B cell (primary cell): ENCODE measurements at places on chromosomes 7 and 10. TPM values are rescaled to one million over a fixed set of nuclear protein-coding genes. Genes with fewer than 3 reads are reported as not detected.

The EDRF1 gene
- 63.0 and 69.4 TPM in 2 replicates for total RNA-seq

The CFAP69 gene
- total RNA-seq, result 0.15 and 0.29 TPM in 2 replicates

DNA sequence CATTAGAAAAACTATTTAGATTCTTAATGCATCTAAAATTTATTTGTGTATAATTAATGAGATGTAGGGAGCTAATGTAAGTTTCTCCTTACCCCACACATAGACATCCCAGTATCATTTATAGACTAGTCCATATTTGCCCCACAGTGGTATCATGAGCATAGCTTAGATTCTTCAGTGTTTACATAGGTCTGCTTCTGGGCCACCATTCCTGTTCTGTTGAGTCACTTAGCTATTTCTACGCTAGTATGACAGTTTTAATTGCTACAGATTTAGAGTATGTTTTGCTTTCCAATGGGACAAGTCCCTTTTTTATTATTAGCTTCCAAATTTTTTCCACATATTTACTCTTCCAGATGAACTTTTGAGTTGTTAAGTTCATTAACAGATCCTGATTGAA lies 69.4 kb downstream of the MCMBP start:
- H3K36me3 ChIP-seq, result no peaks in the 10 kb centered on the region
- no peaks in the 10 kb centered on the region for H3K27me3 ChIP-seq
- no peak for DNase-seq
- H3K27ac ChIP-seq, result no peak overlapping the region
- H3K4me3 ChIP-seq, result no peak overlapping the region

- H3K36me3 ChIP-seq, result no peaks in the 10 kb centered on the region
- DNase-seq, result no peak
- peaks cover 22% of the 10 kb centered on the region for H3K4me1 ChIP-seq
- no peaks in the 10 kb centered on the region for H3K27me3 ChIP-seq
- no peak overlapping the region for H3K27ac ChIP-seq
- no peak overlapping the region for H3K4me3 ChIP-seq
Observed at GRCh38 chr7:35697414-35698175, 2.7 kb upstream of the HERPUD2 start.

The TMEM273 gene
- 36.0 and 37.5 TPM in 2 replicates for total RNA-seq

The ASB10 gene
- not detected in 2 replicates for total RNA-seq

The PILRA gene
- 9.8 and 10.3 TPM in 2 replicates for total RNA-seq
